Lung (tissue), 17 donors: ENCODE measurements at places on chromosomes 4 and X. TPM values are rescaled to one million over a fixed set of nuclear protein-coding genes. Genes with fewer than 3 reads are reported as not detected.

Gene ZFP92
- 0.69 TPM for polyA plus RNA-seq

Gene CLCN4
- polyA plus RNA-seq, result 2.3 TPM

Gene GPR82
- 0.31 TPM for polyA plus RNA-seq

Gene TRAM1L1
- polyA plus RNA-seq, result 0.79 TPM

Gene PCSK1N
- 1.3 TPM for polyA plus RNA-seq

Gene PPP1R3F
- 2.0 TPM for polyA plus RNA-seq

Gene PCDH19
- 0.02 TPM for polyA plus RNA-seq

Gene GPC4
- 19.5 TPM for polyA plus RNA-seq

Gene ZNF41
- polyA plus RNA-seq, result 2.0 TPM

Gene F9
- polyA plus RNA-seq, result not detected

Gene CC2D2A
- polyA plus RNA-seq, result 9.2 TPM

Gene MRFAP1
- 286 TPM for polyA plus RNA-seq

Gene GCNA
- polyA plus RNA-seq, result 1.5 TPM

Gene TMPRSS11D
- polyA plus RNA-seq, result 0.09 TPM

Gene MAGEA9B
- polyA plus RNA-seq, result not detected

Gene NIPAL1
- polyA plus RNA-seq, result 0.53 TPM

Gene SPANXA2
- polyA plus RNA-seq, result not detected

Gene CXCL11
- polyA plus RNA-seq, result 0.10 TPM

Gene ITGB1BP2
- polyA plus RNA-seq, result 0.79 TPM

Gene BEND2
- 0.03 TPM for polyA plus RNA-seq

Gene SPIN2A
- 0.25 TPM for polyA plus RNA-seq

Gene OTUD4
- 15.3 TPM for polyA plus RNA-seq

Gene CYTL1
- 0.32 TPM for polyA plus RNA-seq

Gene GAGE13
- not detected for polyA plus RNA-seq

Gene VEGFC
- polyA plus RNA-seq, result 11.1 TPM

Gene CACNA1F
- 0.41 TPM for polyA plus RNA-seq
